ENCODE measurements at places on chromosomes 16 and 17. TPM values are rescaled to one million over a fixed set of nuclear protein-coding genes. Genes with fewer than 3 reads are reported as not detected.

GRCh38 chr16:17802571-17802970 is 331.8 kb upstream of the XYLT1 start:
- no peak overlapping the region for H3K27ac ChIP-seq
- no peaks in the 10 kb centered on the region for H3K36me3 ChIP-seq

DNA sequence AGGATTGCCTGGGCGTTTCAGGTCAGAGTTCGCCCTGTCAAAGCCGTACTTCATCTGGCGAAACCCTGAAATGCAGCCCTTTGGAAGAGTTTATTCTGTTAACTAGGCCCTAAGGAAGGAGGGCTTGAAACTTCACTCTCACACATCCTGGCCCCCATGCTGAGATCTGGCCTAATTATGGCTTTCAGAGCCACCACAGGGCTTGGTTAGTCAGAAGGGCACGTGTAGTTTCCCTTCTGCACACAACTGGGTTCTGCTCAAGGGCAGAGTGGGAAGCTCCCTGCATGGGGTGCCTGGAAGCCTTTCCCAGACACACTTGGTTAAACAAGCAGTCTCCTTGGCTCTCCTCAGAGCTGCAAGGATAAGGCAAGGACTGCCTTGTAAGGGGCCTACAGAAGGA is 397.3 kb downstream of the SHISA9 start:
- no peaks in the 10 kb centered on the region for H3K27me3 ChIP-seq
- no peak overlapping the region for H3K27ac ChIP-seq
- no peak overlapping the region for H3K4me3 ChIP-seq

DNA sequence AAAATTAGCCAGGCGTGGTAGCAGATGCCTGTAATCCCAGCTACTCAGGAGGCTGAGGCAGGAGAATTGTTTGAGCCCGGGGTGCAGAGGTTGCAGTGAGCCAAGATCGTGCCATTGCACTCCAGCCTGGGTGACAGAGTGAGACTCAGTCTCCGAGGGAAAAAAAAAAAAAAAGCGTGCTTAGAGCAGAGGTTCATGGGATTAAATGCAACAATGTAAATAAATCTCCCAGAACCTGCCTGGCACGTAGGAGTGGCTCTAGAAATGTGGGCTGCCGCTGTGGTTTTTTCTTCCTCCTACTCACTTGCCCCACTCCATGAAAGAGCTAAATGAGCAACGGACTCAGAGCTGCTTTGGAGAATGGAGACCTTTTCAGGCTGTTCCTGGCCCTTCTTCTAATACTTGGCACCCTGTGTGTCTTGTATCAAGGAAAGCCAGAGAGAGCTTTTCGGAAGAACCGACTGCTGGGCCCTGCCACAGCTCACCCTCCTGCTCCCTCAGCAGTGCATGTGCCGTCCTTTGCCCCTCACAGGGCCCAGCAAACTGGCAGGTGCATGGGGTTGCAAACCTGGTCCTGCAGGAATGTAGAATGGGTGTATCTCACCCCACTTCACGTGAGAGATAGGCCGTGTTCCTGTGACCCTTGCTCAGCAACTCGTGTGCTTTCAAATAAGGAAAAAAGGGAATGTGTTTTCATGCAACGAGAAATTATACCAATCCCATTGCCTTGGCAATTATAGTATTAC is 52.0 kb downstream of the LDHD start:
- H3K27me3 ChIP-seq = no peaks in the 10 kb centered on the region
- H3K36me3 ChIP-seq = no peaks in the 10 kb centered on the region
- no peak overlapping the region for H3K4me3 ChIP-seq
- H3K4me1 ChIP-seq = peaks cover 4% of the 10 kb centered on the region

- H3K36me3 ChIP-seq = peaks cover 2% of the 10 kb centered on the region
- peak overlapping the region; percentile 73 for H3K4me3 ChIP-seq
- DNase-seq = no peak
- no peaks in the 10 kb centered on the region for H3K27me3 ChIP-seq
- peaks cover 9% of the 10 kb centered on the region for H3K4me1 ChIP-seq
- H3K27ac ChIP-seq = no peak overlapping the region
Observed at GRCh38 chr17:38706505-38707216, 1.6 kb downstream of the MLLT6 start.

- no peaks in the 10 kb centered on the region for H3K27me3 ChIP-seq
- no peak for DNase-seq
- H3K4me3 ChIP-seq = no peak overlapping the region
- no peaks in the 10 kb centered on the region for H3K4me1 ChIP-seq
- H3K36me3 ChIP-seq = no peaks in the 10 kb centered on the region
Observed at GRCh38 chr17:52160136-52160567, 1.6 kb upstream of the CA10 start.

- no peak overlapping the region for H3K27ac ChIP-seq
- H3K27me3 ChIP-seq = no peaks in the 10 kb centered on the region
- no peak overlapping the region for H3K4me3 ChIP-seq
- no peaks in the 10 kb centered on the region for H3K4me1 ChIP-seq
Observed at GRCh38 chr17:79191270-79191934, 116.8 kb downstream of the ENGASE start.

- no peak for DNase-seq
- no peak overlapping the region for H3K4me3 ChIP-seq
- no peak overlapping the region for H3K27ac ChIP-seq
Observed at GRCh38 chr16:59665618-59666220, 931.6 kb upstream of the GOT2 start.

- peaks cover 3% of the 10 kb centered on the region for H3K27me3 ChIP-seq
- DNase-seq = no peak
- H3K4me3 ChIP-seq = no peak overlapping the region
- H3K36me3 ChIP-seq = no peaks in the 10 kb centered on the region
Observed at GRCh38 chr17:36910513-36910912, 26.8 kb upstream of the LHX1 start.

DNA sequence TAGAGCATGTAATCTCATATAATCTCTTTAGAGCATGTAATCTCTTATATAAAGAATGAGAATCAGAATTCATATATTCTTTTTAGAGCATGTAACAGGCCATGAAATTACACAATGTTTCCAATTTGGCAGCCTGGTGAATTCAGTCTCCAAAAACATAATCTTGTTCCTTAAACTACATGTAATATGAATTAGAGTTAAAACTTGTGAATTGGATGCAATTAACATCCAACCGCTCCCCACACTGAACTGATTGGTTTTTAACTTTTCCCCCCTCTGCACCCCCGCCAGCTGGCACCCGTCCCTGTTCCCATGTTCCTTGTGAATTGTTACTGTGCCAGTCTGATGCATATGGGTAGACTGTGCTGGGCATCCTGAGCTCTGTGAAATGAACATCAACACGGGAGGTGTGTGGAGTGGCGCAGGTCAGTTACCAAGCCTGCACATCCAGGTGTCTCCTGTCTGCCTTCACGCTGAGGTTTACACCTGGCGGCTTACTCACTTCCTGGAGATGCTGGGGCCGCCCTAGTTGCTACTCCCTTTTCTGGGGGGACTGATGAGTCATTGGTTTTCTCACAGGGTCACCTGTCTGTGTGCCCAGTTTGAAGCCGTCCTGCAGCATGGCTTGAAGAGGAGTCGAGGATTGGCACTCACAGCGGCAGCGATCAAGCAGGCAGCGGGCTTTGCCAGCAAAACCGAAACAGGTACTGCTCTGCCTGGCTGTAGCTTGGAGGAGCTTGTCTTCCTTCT is 50.4 kb downstream of the SNX29 start:
- no peak overlapping the region for H3K27ac ChIP-seq
- no peaks in the 10 kb centered on the region for H3K4me1 ChIP-seq
- no peak for DNase-seq
- no peak overlapping the region for H3K4me3 ChIP-seq
- H3K27me3 ChIP-seq = no peaks in the 10 kb centered on the region
- no peaks in the 10 kb centered on the region for H3K36me3 ChIP-seq

Gene TM4SF5
- not detected for polyA plus RNA-seq

Gene MAPK8IP3
- 9.4 TPM for polyA plus RNA-seq

Gene SLC5A11
- polyA plus RNA-seq = not detected

Measured in fibroblast of lung (primary cell).